ENCODE measurements at places on chromosomes 16 and 17. TPM values are rescaled to one million over a fixed set of nuclear protein-coding genes. Genes with fewer than 3 reads are reported as not detected.

The UTS2R gene
- 0.39 TPM for total RNA-seq

The TMIGD1 gene
- not detected for total RNA-seq

The MYH11 gene
- 0.51 TPM for total RNA-seq

The CHST4 gene
- total RNA-seq, result 1.1 TPM

The GRAPL gene
- 0.31 TPM for total RNA-seq

The PIGW gene
- 16.2 TPM for total RNA-seq

The SNAI3 gene
- total RNA-seq, result not detected

The SHCBP1 gene
- 22.2 TPM for total RNA-seq

The CD300LB gene
- not detected for total RNA-seq

The EMP2 gene
- 13.8 TPM for total RNA-seq

The OR1A1 gene
- not detected for total RNA-seq

The GDE1 gene
- 135 TPM for total RNA-seq

The HS3ST6 gene
- total RNA-seq, result 3.3 TPM

The HOXB4 gene
- total RNA-seq, result 27.9 TPM

The SYNGR3 gene
- total RNA-seq, result 15.2 TPM

The KCNJ18 gene
- not detected for total RNA-seq
